ENCODE measurements at places on chromosomes 3 and 15.

DNA sequence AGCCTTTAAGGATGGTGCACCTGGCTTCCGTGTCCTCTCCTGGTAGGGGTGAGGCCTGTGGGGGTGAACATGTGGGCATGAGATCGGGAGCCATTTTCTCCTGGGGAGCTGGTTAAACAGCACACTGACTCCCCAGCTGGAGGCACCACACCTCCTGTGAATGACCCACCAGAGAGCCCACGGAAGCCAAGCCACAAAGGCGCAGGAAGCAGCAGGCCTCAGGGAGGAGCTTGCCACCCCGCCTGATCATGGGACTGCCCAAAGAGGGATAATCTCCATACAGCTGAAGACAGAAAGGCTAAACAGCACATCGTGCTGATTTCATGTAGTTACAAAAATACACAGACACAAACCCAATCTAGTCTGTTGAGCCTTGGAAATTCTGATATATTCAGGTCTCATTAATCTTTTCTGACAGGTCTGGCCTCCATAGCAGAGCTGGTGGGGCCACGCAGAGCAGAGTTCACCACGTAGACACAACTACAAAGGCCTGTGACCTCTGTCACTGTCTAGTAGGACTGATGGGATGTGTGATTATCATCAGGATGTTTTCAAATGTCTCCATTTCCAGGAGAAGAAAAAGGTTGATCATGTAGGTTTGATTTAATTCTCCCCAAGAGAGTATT lies 75.2 kb downstream of the DUT start:
- no peak for DNase-seq

GRCh38 chr3:172159962-172160538 lies 120.7 kb downstream of the FNDC3B start:
- DNase-seq: no peak

DNA sequence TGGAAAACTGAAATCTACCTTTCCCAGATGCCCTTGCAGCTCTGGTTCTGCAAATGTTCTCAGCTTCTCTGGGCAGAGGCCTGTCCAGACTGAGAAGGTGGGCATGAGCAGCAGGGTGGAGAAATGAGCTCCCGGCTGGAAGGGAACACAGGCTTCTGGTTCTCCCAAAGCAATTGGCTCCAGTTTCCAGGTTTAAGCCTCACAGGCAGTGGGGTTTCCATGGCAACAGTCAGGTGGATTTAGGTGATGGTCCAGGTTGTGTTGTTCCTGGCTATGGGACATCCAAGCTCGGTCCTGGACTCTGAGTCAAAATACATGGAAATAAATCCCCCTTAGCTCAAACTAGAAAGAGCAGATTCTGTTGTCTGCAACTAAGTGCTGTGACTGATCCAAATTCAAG lies 94.6 kb upstream of the IQSEC1 start:
- DNase-seq: no peak

- no peak for DNase-seq
Measured at GRCh38 chr15:78212546-78213424, 21.6 kb downstream of the ACSBG1 start.

GRCh38 chr3:13612829-13613228 lies 63.9 kb downstream of the FBLN2 start:
- DNase-seq: no peak

GRCh38 chr3:161177991-161178390 lies 43.1 kb upstream of the NMD3 start:
- no peak for DNase-seq

DNA sequence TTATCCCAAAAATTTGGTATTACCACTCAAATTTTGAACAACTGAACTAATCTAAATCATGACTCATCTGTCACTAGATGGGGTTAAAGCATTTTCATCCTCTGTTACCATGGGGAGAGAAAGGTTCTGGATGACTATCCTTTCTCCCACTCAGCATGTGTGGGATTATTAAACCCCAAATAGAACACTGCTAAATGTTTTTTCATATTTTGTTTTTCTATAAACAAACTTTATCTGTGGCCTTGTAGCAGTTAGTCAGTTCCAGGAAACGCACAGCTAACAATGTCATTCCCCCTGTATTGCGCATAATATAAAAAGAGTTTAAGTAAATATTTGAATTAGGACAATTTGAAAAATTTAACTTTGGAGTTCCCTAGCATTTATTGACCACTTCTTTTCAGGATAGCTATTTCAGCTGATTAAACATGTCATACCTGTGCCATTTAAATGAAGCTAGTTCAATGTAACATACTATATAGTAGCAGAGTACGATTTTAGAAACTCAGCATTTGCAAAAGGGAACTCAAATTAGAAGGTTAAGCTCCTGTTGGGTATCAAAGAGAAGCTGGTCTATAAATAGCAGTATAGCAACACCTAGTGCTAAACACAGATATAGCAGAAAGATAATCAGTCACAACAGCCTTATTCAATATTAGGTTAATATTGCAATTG lies 9.2 kb upstream of the TMEM212 start:
- DNase-seq: no peak

GRCh38 chr3:65182682-65183081 lies 494.9 kb upstream of the ADAMTS9 start:
- DNase-seq: no peak

DNA sequence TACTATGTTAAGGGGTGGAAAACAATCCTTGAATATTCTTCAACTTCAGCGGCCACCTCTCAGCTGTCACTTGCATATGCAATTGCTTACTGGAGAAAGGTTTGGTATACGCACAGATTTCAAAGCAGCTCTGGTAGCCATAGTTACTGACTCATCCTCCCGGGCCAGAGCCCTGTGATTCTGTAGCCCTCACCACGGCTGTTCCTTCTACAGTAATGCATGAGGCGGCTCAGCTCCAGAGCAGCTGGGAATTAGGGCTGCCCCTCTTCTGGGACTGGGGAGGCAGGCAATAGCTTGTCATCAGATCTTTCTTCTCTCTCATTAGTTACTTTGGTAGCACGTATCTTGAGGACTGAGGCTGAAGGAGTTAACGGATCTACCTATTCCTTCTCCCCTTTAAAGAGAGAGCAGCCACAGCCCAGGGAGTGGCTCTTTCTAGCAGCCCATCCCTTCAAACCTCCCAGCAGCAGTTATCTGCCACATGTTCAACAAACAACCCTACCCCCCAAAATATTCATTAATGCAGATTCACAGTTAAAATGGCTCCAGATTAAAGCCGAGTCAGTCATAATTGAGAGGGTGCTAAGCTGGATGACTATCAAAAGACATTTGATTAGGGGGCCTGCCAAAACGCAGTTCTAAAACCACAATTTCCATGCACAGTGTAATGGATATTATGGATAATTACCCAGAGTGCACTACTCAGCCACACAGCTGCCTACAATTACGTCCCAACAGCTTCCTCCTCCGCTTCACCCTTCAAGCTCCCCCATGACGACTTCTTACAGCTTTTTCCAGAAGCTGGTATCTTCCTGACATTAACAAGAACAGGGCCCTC lies 54.7 kb downstream of the ETV5 start:
- DNase-seq: no peak

- DNase-seq: no peak
Measured at GRCh38 chr3:9808345-9809037, 1.6 kb upstream of the TTLL3 start.

- DNase-seq: no peak
Measured at GRCh38 chr3:162718697-162719096, 1222.1 kb downstream of the OTOL1 start.

DNA sequence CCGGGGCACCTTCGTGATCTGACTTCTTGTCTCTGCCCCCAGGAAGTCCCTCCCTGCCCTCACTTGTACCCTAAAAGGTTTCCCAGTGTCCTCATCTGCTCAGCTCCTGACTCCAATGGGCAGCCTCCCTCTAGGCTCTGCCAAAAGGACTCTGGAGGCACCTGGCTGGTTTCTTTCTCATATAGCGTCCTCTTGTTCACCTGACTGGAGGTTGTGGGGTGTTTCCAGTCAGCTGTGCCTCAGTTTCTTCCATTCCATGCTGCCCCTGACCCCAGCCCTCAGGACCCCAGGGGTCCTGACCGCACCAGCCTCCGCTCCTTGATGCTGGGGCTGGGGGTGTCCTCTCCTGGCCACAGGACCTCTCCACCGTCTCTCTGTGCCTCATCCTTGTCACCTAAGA lies 2.5 kb downstream of the PRR23E start:
- no peak for DNase-seq

GRCh38 chr3:71395470-71395869 lies 188.1 kb downstream of the FOXP1 start:
- no peak for DNase-seq

GRCh38 chr15:98881526-98882520 lies 125.8 kb downstream of the PGPEP1L start:
- no peak for DNase-seq

GRCh38 chr15:51328926-51329325 lies 9.5 kb downstream of the CYP19A1 start:
- no peak for DNase-seq

DNA sequence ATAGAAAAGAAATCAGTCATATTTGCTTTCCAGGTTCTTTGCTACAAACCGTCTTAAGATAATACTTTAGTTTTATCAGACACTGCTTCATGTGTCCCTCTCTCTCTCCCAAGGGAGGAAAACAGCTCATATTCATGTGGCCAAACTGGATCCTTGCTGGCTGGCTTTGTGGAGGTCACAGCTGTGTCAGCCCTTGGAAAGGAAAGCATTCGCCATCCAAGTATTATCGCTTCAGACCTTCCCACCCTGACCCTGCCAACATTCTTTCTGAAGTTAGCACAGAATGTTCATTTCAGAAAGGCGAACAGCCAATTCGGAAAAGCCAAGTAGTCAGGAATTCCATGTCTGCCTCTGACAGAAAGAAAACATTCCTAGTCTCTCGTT lies 213.6 kb downstream of the FEZF2 start:
- DNase-seq: no peak

GRCh38 chr15:92393071-92393979 lies at the start of gene ST8SIA2:
TSS of gene ST8SIA2 (plus strand) at chr15:92393881. CDS start at chr15:92394065, 184 bp downstream.
- DNase-seq: no peak

- no peak for DNase-seq
Measured at GRCh38 chr3:128873244-128874022, 6.0 kb upstream of the ACAD9 start.

- DNase-seq: no peak
Measured at GRCh38 chr15:85047271-85047948, 65.8 kb downstream of the PDE8A start.

DNA sequence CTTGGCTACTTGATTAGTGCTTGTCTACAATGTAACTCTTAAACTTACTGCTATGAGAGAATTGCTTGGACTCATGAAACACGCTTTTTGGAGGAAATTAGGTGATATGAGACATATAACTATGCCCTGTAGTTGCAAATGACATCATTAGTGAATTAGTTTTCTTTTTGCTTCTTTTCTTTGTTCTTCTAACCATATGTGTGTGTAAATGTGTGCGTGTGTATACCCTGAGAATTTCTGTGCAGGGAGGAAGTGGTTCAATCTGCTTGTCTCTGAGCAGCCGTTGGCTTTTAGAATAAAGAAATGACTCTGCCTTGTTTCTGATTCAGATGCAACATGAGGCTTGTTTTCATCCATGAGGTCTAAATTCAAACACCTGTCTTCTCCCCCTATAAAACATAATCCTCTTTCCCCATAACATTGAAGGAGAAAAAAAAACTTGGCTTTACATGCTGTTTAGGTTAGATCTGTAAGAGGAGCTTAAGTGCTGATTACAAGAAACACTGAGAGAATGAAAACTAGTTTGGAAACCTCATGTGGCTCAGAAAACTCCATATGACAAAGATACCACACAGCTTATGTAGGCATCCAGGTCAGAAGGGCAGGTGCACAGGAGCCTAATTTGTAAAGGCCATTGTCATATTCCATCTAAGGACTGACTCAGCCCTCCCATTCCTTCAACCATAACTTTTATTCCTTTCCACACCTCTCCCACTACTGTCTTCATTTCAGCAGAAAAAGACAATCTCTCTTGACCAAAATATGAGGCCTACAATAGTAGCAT lies 30.5 kb upstream of the BLM start:
- no peak for DNase-seq

DNA sequence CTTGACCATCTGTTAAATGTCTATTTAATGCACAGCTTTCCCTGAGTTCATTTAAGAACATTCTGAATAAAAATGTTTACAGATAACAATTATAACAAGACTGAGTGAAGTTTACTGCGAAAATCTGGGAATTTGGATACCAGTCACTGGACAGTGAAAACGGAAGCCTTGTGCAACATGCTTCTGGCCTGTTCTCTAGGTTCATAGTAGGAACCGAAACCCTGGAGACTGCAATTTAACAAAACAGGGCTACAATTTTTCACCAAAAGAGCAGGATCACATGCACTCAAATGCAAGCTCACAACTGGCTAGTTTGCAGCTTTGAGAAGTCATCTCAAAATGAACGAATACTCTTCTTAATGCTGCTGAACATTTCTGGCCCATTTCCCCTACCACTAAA lies 435.9 kb downstream of the NR2F2 start:
- DNase-seq: no peak

GRCh38 chr3:19877656-19878055 lies 56.4 kb downstream of the EFHB start:
- no peak for DNase-seq

DNA sequence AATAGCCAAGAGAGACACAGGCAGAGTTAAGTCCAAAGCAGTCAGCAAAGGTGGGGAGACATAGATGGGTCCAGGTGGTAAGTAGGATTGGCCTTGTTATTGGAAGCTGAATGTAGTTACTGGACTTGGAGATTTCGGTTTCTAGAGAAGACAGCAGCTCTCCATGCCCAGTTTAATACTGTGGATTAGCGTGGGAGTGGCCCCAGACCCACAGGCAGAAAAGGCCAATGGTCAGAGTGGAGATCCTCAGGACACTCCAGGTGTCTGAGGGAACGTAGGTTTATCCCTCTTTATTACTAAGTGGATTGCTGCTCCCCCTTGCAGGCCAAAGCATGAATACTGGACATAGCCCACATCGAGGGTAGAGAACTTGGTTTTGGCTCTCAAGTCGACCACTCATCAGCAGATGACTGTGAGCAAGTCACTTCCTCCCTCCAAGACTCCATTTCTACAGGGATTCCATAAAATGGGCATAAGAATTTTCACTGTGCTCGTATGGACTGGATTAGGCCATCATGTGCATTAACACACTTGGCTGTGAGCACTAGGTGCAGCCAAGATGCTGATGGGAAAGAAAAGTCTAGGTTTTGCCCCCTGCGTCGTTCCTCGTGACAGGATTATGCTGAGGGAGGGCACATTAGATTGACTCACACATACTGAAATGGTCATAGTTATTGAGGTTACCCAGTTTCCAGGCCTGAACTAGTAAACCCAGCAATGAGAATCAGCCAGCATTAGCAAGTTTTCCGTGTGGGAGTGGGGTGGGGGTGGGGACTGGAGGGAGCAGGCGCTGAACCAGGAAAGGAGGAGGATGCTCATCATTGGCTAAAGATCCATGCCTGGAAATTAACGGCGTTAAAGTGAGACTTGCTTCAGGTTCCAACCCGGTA lies 225.2 kb upstream of the TPRG1 start:
- no peak for DNase-seq

Measured in T-helper 22 cell (primary cell).